Activated T-helper 9 cell treated with anti-CD3 and anti-CD28 coated beads, Interleukin-2, amount 50 U/mL, for 16 hours (primary cell): ENCODE measurements at places on chromosomes 3 and 15.
A peak's percentile ranks its signal among the peaks of the same experiment; 100 is the strongest.

GRCh38 chr3:61928776-61929314 is 367.5 kb downstream of the PTPRG start:
- no peak for DNase-seq

DNA sequence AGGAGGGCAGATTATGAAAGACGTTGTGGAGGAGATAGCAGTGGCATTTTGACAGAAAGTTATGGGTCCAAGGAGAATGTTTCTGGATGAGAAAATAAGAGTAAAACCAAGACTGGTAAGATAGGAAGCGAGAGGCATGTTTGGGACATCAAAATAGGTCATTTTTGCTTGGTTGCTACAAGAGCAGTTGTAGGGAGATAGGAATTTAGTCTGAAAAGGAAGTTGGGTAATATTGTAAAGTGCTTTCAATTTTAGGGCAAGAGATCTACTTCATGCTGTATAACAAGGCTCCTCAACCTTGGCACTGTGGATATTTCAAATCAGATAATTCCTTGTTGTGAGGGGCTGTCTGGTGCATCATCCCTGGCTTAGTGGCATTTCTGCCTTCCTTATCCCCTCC is 118.0 kb upstream of the DPH6 start:
- no peak for DNase-seq

- no peak for DNase-seq
These were observed 58.1 kb downstream of the CLASP2 start for GRCh38 chr3:33659856-33660434.

DNA sequence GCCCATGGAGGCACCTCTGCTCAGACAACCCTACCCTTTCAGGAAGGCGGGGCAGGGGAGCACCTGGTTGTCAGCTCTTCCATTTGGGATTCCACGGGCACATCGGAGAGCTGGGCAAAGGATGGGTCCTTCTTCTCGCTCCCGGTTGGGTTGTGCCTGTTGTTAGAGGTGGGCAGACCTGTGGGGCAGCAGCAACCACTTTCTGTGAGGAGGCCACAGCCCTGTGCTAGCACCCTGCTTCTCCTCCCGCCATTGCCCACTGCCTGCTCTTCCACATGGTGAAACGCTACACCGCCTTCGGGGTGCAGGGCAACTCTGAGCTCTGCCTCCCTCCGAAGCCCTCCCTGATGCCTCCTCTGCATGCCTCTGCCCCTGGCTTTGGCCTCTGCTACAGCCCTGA is 7.0 kb upstream of the HHATL start:
- no peak for DNase-seq

DNA sequence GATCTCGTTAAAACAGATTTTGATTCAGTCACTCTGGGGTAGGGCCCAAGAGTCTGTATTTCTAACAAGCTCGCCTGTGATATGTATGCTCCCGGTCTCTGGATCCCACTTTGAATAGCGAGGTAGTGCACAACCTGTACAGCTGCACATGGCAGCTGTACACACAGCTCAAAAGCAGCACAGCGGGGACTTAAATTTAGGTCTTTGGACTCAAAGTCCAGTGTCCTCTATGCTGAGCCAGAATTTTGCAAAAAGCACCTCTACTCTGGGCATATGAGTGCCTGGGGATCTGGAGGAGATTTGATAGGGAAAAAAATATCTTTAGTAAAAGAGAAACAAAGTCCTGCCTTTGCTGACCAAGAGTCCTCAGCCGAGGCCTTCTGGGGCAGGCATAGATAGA is 83.1 kb downstream of the HMG20A start:
- no peak for DNase-seq

DNA sequence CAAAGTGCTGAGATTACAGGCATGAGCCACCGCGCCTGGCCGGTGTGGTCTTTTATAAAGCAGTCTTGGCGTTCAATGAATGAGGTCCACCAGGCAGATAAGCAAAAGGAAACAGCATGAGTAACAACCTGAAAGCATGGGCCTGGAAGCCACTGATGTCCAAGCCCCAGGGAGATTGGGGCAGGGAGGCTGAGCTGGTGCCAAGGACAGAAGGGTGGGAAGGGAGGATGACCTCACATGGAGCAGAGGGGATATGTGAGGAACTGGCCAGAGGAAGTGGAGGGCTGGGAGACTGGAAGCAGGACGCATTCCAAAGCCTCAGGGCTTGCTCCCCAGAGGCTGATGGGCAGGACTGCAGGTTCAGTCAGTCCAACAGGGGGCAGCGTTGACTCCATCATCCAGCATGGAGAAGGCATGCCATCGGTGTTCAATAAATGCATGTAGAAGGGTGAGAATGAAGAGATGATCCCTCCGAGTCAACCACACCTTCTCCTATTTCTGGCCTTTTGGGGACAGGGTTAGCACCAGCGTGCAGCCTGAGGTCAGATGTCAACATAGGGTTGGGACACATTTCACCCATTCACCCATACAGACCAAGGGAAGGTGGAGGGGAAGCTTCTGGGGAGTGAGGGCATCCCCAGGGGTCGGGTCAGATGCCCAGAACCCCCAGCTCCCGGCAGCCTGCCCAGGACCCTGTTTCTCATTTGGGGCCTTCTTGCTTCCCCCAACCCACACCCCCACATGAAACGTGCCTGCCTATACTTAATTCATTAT is 14.8 kb downstream of the MYL3 start:
- no peak for DNase-seq

DNA sequence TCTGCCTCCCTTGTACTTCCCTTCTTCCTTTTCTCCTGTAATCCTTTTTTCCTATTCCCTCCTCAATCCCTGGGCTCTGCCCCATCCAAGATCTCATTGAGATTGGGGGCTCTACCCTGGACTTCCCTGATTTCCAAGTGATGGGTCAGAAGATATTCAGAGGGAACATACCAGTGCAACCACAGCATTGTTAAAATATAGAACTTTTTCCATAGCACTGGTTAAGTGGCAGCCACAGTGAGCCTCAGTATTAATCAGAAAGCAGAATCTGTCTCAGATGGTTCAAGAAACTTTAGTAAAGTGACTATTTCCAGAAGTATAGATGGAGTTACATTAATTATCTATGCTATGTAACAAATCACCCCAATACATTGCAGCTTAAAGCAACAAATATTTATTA is 18.7 kb upstream of the SCN10A start:
- DNase-seq, result no peak

- DNase-seq, result no peak
These were observed 1444.5 kb upstream of the CADM2 start for GRCh38 chr3:83514130-83514914.

GRCh38 chr3:172296975-172297332 is 151.3 kb downstream of the GHSR start:
- no peak for DNase-seq

GRCh38 chr15:42239528-42240182 is 31.6 kb upstream of the VPS39 start:
- no peak for DNase-seq

GRCh38 chr3:144622845-144623244 is 651.2 kb downstream of the DIPK2A start:
- no peak for DNase-seq

- no peak for DNase-seq
These were observed 7.7 kb downstream of the HOMER2 start for GRCh38 chr15:82944821-82945220.

DNA sequence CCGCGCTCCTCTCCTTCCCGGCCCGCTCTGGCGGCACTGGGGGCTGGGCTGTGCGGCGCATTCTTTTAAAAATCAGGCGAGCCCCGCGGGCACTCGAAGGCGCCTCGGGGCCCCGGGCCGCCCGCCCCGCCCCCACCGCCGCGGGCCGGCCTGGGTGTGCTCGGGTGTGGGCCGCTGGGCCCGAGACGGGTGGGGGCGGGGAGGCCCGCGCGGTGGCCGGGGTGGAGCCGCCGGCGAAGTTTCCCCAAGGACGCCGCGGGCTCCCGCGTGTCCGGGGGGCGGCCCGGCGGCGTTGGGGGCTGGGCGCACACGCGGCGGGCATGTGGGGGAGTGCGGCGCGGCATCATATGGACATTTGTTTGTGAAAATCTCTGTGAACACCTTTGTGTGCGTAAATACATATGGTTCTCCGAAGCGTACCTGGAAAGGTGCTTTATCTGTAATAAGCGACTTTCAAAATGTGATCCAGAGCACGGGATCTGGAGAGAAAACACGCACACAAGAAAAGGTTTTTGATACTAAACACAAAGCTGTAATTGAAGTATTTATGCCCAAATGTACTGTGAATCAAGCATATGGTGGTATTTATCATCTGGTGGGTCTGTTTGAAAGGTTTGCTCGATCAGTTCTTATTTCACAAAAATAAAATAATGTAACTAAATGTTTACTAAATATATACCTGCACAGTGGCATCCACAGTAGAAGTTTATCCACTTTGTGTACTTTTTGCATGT is 612 bp upstream of the TBL1XR1 start:
- DNase-seq, result no peak

GRCh38 chr3:160577556-160578195 is 12.3 kb upstream of the KPNA4 start:
- no peak for DNase-seq

- DNase-seq, result no peak
These were observed 27.6 kb downstream of the PRR23E start for GRCh38 chr3:127220497-127220896.

- DNase-seq, result no peak
These were observed 807.4 kb upstream of the GBE1 start for GRCh38 chr3:82568776-82569338.

DNA sequence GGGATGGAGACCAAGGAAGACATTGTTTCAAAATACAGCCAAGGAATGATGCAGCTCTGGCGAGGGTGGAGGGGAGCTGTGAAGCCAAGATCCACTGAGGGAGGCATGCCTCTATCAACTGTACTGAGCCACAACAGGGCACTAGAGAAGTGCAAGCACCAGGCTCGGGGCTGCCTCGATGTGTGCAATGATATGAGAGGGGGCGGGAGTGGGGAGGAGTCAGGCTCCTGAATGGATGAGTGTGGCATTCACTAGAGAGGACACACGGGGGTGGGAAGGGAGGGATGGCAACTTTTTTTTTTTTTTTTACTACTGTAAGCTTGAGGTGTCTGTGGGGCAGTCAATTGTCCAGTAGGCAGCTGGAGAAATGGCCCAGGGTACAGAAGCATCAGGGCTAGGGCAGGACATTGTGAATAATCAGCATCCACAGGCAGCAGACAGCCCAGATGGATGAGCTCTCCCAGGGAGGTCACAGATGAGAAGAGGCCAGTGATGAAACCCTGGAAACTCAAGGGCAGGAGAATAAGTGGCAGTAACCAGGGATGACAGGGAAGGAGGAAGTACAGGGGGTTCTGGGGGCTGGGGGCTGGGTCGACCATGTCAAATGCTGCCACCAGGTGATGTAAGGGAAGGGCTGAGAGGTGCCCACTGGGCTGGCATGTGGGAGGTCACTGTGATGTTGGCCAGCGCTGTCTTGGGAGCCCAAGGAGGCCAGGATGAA is 5.9 kb downstream of the STOML1 start:
- DNase-seq, result no peak

GRCh38 chr3:63349583-63350573 is 71.8 kb downstream of the SYNPR start:
- DNase-seq, result no peak

DNA sequence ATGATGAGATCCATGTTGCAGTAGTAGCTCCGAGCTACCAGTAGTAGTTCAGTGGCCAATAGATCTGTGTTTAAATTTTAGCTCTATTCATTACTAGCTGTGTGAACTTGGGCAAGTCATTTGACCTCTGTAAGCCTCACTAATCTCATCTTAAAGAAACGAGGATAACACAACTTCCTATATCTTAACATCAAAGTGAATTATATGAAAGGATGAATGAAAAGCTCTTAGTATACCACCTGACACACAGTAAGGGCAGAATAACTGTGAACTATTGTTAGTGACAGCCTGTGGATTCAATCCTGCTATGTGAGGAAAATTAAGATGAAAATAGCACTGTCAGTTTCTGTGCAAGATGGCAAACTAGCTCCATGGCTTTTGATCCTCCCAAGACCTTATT is 114.5 kb upstream of the PHLDB2 start:
- DNase-seq, result no peak

DNA sequence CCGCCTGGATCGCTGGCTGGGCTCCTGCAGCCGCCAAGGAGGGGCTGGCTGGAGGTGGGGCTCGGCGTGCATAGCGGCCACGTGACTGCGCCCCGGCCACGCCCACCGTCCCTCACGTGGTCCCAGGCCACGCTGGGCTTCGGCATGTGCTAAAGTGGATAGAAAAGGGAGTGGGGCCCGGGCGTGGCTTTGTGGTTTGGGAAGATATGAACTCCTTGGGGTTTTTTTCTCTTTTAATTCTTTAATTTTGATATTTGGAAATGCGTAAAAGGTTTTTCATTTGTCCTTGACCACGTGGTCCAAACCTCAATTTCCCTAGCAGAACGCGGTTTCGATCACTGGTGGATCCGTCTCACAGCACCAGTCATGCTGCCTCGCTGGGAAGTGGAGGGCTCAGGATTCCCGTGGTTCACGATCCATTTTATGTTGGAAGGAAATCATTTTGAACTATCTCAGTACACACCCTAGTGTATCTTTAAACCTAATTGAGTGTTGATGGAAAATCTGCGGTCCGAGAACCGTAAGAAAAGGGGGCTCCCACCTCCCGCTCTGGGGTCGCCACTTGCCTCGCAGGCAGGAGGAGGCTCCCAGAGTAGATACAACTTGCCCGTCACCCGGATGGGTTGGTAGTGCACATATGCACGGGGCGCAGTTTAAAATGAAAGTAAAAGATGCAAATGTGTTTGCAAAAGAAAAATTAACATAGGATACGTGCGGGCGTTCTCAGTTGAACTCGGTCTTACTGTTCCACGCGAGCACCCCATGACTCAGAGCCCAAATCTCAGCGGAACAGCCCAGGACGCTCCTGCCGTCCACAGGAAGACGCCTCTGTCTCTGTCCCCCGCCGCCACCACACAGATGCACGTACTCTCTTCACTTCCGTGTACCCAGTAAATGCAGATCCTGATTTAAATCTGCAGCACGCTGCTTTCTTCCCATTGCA is 141.9 kb downstream of the PGPEP1L start:
- peak; percentile 62 for DNase-seq

DNA sequence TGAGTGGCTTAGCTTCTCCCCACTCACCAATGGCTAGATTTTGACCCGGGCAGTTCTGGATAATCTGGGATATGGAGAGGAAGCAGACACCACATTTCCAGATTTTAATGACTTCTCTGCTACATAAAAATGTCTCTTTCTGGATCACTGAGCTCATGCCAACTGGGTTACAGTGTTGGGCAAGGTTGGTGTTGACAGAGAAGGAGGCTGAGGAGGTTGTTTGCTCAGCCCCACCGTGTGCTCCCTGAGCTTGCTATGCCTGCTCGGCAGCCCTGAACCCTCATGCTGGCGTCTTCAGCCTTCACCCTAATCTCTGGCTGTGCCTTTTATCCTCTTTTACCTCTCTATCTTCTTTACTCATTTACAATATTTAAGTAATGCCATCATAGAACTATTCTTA is 53.0 kb upstream of the KPNA4 start:
- no peak for DNase-seq

- no peak for DNase-seq
These were observed 280.6 kb downstream of the ROBO2 start for GRCh38 chr3:77320514-77320913.

DNA sequence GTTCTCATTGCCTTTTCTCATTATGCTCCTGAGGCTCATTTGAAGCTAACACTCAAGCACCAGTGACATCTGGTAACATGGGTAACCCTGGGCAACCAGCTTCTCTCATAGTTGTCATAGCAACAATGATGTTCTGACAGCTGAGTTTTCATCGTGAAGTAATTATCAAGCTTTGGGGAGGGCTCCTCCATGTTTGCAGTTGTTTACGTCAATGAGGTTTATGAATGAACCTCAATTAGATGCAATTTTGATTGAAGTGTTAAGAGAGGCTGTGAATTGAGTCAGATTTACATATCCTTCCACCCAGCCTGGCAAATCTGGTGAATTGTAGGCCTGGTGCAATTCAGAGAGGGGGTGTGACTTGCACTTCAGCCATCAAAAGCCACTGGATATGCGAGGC is 119.3 kb upstream of the CHD2 start:
- DNase-seq, result no peak

- DNase-seq, result no peak
These were observed 51.7 kb downstream of the CASR start for GRCh38 chr3:122235147-122235546.
